ENCODE measurements at places on chromosomes 1 and 21.
A peak's percentile ranks its signal among the peaks of the same experiment; 100 is the strongest.

DNA sequence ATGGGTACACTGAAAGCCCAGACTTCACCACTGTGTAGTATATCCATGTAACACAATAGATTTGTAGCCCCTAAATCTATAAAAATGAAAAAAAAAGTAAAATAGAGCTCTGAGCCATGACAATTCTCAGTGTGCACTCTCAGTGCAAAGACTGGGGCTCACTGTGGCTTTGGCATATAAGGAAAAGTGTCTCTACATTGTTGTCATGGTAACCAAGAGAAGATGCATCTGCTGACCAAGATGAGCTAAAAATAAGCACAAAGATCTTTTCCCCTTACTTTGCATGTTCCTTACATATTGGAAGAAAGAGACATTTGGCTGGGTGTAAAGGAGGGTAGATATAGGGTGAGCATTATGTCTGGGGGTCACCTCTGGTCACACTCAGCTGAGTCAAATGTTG, 12.0 kb downstream of the PGLYRP4 start:
- no peak for DNase-seq

DNA sequence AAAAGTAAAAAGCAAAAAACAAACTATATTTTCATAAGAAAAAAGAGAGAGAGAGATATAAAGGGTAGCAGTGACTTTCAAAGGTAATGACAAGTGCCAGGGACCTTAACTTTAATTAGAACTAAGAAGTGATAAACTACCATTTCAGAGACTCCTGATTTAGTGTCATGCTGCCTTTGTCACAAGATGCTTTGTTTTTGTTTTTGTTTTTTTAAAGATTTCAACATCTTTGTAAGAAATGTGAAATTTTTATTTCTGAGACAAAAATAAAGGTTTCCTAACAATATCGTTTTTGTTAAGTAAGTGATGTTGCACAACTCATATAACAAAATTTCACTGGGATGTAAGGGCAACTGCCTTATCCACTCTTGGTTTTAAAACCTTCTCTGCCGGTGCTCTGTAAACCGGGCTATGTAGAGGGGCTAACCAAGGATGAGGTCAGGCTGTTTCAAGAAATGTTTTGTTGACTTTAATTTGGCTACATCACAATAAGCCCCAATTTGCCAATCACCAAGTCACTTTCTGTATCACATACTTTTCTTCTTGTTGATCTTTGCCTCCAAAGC, 35.2 kb upstream of the SYT2 start:
- DNase-seq: no peak

- DNase-seq: no peak
These were observed 11.1 kb downstream of the CHD5 start for GRCh38 chr1:6168947-6169586.

DNA sequence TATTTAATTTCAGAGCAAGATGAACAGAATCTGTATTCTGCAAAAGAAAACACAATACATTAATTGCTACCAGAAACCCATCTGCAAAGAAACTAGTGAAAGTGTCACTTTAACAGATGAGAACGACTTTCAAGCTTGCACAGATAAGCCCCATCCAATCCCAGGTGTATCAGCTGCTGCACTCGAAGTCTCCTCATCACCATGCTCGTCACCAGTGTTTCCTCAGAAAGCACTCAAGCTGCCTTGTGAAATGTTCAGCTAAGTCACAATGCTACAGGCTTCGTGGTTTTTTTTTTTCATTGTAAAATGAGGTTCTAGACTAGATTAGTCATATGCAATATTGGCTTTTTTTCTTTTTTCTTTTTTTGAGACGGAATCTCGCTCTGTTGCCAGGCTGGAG, 3.3 kb upstream of the TOMM20 start:
- no peak for DNase-seq

DNA sequence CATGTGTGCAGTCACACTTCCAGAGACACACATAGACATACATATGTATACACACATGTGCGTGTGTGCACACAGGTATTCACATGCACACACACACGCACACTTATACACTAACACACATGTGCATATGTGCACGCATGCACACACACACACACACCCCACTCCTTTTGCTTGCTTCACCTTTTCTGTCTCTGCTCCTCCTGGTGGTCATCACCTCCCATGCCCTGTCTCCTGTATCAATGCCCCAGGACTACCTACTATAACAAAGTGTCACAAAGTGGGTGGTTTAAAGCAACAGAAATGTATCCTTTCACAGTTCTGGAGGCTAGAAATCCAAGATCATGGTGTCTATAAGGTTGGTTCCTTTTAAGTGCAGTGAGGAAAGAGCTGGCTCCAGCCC, 27.4 kb downstream of the ETS2 start:
- no peak for DNase-seq

DNA sequence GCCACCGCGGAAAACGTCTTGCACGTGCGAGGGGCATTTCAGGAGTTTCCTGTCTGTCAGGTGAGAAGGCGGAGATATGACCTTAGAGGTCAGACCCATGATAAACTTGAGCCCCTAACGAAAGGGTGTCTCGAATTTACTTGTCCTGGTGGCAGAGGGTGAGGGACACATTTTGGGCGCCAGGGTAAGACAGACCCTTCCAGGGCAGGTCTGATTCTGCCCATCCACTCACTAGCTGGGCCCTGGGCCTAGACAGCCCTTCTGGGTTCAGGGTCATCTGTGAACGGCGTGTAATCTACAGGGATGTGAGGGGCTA, 395 bp upstream of the CSRP1 start:
- no peak for DNase-seq

DNA sequence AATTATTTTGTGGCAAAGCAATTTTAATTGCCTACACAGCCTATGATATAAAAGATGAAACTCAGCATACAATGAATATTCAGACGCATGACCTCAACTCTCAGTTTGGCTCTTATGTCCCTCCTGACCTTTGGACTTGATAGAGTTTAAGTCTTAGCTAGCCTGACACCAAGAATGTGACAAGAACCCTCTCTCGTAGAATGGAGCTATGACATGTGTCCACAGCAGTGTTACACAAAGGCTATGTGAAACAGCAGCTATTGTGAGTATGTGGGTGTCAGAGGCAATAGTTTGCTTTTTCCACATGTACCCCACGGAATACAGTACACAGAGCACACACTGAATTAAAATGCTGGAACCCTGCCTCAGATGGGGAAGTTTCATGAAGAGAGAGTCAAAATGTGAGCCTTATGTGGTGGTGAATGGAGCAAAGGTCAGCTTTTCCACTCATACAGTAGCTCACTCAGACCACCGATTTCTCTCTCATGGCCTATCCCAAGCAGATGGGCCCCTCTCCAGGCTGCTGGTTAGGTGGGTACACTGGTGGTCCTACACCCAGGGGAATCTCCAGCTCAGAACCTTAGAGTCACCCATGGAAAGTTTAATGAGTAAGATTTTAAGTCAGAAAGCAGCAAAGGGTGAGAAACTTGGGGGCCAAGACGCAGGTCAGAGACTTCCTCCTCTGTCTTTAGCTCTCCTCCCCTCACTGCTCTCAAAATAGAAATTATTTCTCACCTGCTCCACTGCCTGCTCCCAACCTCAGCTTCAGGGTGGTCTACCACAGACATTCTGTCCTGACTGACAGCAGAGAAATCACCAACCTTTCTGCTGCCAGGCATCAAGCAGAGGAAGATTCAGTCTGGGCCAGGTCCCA, 10.1 kb upstream of the XCL2 start:
- no peak for DNase-seq

GRCh38 chr1:19799230-19800075, at the start of gene TMCO4:
TMCO4 (minus strand) TSS chr1:19799916; CDS start chr1:19780758, 19,158 bp downstream.
- DNase-seq: peak; percentile 11

GRCh38 chr1:93665015-93665414, 16.6 kb downstream of the BCAR3 start:
- no peak for DNase-seq
